Mesangial cell (primary cell): ENCODE measurements at places on chromosomes 11 and 22. TPM values are rescaled to one million over a fixed set of nuclear protein-coding genes. Genes with fewer than 3 reads are reported as not detected.

Gene SLC25A18
- not detected in 2 replicates for total RNA-seq

Gene POU2F3
- not detected in 2 replicates for total RNA-seq

Gene SLC7A4
- 2.0 TPM in 1 of 2 replicates, not detected in the other for total RNA-seq

Gene SMC1B
- total RNA-seq = not detected in 2 replicates

Gene BEST1
- under 0.01 and 0.51 TPM in 2 replicates for total RNA-seq

Gene PRG3
- total RNA-seq = not detected in 2 replicates

Gene TEAD1
- 63.4 and 69.4 TPM in 2 replicates for total RNA-seq

Gene OR52N4
- not detected in 2 replicates for total RNA-seq

Gene C11orf91
- 0.13 TPM in 1 of 2 replicates, not detected in the other for total RNA-seq

Gene MMP13
- 0.33 and 4.1 TPM in 2 replicates for total RNA-seq

Gene FBXO7
- total RNA-seq = 71.9 and 89.8 TPM in 2 replicates

Gene ASPHD2
- total RNA-seq = 4.3 and 6.5 TPM in 2 replicates

Gene STK33
- total RNA-seq = 4.7 and 9.0 TPM in 2 replicates

Gene APOBEC3F
- total RNA-seq = 4.6 and 8.9 TPM in 2 replicates

Gene DDX25
- not detected in 2 replicates for total RNA-seq

Gene PGA5
- not detected in 2 replicates for total RNA-seq

Gene GGTLC3
- not detected in 2 replicates for total RNA-seq

Gene TEX54
- total RNA-seq = not detected in 2 replicates

Gene LRRC74B
- not detected in 2 replicates for total RNA-seq

Gene OR2AG2
- total RNA-seq = under 0.01 and 0.13 TPM in 2 replicates

Gene CLDN5
- total RNA-seq = 0.13 TPM in 1 of 2 replicates, not detected in the other

Gene MOGAT2
- total RNA-seq = not detected in 2 replicates

Gene SLN
- total RNA-seq = 0.16 and 0.38 TPM in 2 replicates

Gene NFRKB
- 19.4 and 21.3 TPM in 2 replicates for total RNA-seq

Gene OSBP2
- total RNA-seq = 2.0 and 4.8 TPM in 2 replicates

Gene OR5P2
- total RNA-seq = not detected in 2 replicates

Gene OR4A47
- total RNA-seq = not detected in 2 replicates

Gene KRTAP5-2
- total RNA-seq = not detected in 2 replicates

Gene CRKL
- total RNA-seq = 35.4 and 35.6 TPM in 2 replicates

Gene MYO18B
- total RNA-seq = not detected in 2 replicates

Gene SNAP29
- total RNA-seq = 10.9 and 14.3 TPM in 2 replicates

Gene FOLR2
- not detected in 2 replicates for total RNA-seq

Gene RAB6A
- total RNA-seq = 85.2 and 110 TPM in 2 replicates

Gene MGAT3
- 0.16 and 2.2 TPM in 2 replicates for total RNA-seq

Gene SHANK3
- 2.3 and 4.9 TPM in 2 replicates for total RNA-seq

Gene MRGPRX3
- not detected in 2 replicates for total RNA-seq

Gene SGSM1
- total RNA-seq = under 0.01 TPM in 1 of 2 replicates, not detected in the other

Gene NCR3LG1
- total RNA-seq = 3.3 and 5.5 TPM in 2 replicates

Gene CARD18
- not detected in 2 replicates for total RNA-seq

Gene ZNF214
- total RNA-seq = 0.65 and 1.5 TPM in 2 replicates

Gene BBOX1
- 0.13 TPM in 1 of 2 replicates, not detected in the other for total RNA-seq

Gene SIK3
- total RNA-seq = 9.0 and 14.1 TPM in 2 replicates

Gene SCUBE1
- total RNA-seq = under 0.01 TPM in 1 of 2 replicates, not detected in the other

Gene TTC36
- total RNA-seq = 0.38 and 0.49 TPM in 2 replicates

Gene SLC17A6
- not detected in 2 replicates for total RNA-seq

Gene UBQLN3
- not detected in 2 replicates for total RNA-seq

Gene CYTH4
- total RNA-seq = 0.65 TPM in 1 of 2 replicates, not detected in the other

Gene LBHD1
- 4.1 and 6.0 TPM in 2 replicates for total RNA-seq

Gene CDC45
- 2.5 and 42.9 TPM in 2 replicates for total RNA-seq

Gene ADSL
- total RNA-seq = 101 and 154 TPM in 2 replicates

Gene UPK2
- total RNA-seq = not detected in 2 replicates

Gene H19
- total RNA-seq = 16.5 and 607 TPM in 2 replicates

Gene YPEL1
- 3.3 and 5.3 TPM in 2 replicates for total RNA-seq

Gene FAM83F
- 0.16 and 0.38 TPM in 2 replicates for total RNA-seq
